Left kidney (tissue), 8 donors: ENCODE measurements at places on chromosomes 2 and 18.

- no peak for DNase-seq
Observed at GRCh38 chr2:34567128-34567527, 968.0 kb upstream of the FAM98A start.

GRCh38 chr2:48529676-48530032 lies 300 bp upstream of the STON1 start:
- DNase-seq: no peak

DNA sequence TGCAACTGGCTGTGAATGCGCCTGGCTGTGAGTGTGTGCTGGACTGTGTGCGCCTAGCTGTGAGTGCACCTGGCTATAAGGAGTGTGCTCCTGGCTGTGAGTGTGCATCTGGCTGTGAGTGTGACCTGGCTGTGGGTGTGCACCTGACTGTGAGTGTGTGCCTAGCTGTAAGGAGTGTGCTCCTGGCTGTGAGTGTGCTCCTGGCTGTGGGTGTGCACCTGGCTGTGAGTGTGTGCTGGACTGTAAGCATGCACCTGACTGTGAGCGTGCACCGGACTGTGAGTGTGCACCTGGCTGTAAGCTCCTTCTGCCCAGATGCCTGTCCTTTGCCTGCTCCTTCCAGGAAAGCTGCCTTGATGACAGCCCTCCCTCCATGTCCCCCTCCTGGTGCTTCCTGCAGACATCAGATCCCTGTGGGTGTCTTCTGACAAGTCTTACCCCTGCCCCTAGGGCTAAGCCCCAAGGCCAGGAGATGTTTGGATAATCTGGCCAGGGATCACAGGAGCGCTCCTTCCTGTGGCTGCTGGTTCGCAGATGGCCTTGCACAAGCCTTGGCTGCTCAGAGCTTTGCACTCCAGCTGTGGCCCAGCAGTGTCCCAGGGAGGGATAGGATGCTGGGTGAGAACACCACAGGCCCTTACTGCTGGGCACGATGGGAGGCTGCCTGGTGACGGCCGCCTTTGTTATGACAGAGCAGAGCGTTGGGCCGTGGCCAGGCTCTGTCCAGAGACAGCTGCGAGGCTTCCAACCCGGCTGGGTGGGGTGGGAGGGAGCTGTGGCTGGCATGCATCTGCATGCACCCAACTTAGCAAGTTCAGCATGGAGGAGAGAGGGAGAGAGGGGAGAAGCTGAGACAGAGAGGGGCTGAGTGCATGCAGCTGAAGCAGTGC lies 89.9 kb downstream of the GLI2 start:
- DNase-seq: no peak

- no peak for DNase-seq
Observed at GRCh38 chr2:215712219-215712868, 276.5 kb upstream of the FN1 start.

DNA sequence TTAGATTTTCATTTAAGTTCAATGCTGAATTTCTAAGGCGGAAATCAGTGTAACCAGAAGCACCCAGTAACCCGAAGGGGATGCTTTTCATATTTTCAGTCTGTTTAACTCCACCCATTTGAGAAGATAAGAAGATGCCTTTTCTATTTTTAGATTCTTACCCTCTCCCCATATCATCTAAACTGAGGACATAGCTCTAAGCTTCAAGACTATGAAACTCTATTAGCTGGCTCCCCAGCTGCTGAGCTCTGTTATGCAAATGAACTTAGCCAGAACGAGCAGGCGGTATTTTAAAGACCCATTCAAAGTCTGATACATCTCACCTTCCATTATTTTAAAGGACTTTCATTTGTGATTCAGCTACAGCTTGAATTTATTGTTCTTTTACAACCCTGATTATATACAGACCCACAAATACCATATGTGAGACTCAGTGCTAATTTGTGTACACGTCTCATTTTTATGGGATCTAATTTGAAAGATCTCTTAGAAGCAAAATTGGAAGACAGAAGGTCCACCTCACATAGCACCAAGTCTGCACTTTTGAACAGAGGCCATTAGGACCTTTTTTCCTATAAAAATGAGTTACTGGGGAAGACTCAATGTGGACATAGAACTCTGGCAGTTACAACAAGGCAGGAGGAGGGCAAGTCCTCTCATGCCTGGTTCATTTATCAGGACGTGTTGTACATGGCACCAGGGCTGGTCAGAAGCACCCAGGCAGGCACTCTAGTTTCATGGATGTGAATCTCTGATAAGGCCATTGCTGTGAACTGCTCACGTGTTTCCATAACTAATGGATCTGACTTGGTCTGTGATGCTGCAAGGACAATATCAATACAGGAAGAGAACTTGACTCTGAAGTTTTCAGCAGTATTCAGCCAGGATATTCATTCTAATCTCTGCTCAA lies 16.3 kb downstream of the CDC42EP3 start:
- DNase-seq: no peak

- no peak for DNase-seq
Observed at GRCh38 chr2:21123473-21124393, at the start of gene TDRD15. Gene TDRD15 (plus strand): TSS chr2:21123968. CDS start chr2:21137468, 13,500 bp downstream.
